T-helper 9 cell (primary cell): ENCODE measurements at places on chromosomes 6 and 20.

DNA sequence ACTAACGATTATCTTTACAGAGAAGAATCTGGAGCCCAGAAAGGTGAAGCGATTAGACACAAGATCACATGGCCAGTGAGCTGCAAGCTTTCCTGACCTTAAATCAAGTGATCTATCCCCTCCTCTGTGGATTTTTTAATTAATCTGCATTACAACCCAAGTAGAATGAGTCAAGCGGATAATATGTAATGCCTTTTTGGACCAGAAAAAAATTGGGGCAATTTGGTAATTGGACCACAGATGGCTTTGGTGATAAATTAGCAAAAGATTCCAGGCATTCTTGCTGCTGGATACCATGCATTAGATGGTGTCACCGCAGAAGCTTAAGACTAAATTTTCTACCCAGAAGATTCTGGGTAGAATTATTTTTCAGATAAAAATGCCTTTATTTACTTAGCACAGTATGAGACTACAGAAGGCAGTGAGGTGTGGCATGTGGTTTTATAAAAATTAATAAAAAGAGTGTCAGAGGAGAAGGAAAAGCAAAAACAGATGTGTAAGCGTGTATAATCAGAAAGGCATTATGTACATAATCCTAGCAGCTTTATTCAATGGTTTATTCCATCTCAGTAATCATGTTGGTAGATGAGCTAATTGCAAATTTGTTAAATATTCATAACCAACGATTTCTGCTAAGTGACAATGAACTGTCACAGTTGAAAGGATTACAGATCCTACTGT lies 53.9 kb upstream of the PCSK2 start:
- DNase-seq = no peak

DNA sequence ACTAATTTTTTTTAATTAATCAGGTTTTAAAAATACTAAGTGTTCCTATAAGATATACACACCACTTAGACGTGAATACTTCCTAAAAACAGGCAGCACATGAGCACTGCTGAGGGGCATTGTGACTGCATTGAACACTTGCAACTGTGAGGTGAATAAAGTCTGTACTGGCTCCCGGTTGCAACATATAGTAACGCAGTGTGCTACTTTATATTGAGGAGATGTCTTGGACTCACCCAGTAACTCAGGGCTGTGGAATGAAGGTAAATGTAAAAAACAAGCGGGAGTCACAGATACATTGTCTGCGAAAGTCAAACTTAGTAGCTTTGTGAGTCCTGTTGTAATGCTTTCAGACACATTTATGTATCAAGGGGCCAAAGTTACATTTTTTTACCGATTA lies 17.0 kb upstream of the HLA-A start:
- DNase-seq = no peak

DNA sequence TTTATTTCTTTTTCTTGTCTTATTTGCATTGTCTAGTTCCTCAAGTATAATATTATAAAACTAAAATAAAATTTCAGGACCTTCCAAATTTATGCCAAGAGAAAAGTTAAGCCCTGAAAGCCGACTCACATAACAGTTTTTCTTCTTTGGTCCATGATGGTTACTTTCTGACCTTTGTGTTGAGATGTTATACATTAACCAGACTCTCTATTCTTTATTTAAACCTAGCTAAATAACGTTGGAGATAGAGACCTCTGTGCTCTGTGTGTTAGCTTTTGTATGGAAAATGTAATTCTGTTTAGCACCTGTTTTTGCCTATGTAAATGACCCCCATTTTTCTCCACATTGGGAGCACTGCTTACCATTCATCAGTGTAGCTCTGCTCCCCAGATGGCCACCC lies 352.4 kb downstream of the CD109 start:
- DNase-seq = no peak

GRCh38 chr20:63628246-63628975 lies 1.5 kb upstream of the GMEB2 start:
- DNase-seq = no peak

DNA sequence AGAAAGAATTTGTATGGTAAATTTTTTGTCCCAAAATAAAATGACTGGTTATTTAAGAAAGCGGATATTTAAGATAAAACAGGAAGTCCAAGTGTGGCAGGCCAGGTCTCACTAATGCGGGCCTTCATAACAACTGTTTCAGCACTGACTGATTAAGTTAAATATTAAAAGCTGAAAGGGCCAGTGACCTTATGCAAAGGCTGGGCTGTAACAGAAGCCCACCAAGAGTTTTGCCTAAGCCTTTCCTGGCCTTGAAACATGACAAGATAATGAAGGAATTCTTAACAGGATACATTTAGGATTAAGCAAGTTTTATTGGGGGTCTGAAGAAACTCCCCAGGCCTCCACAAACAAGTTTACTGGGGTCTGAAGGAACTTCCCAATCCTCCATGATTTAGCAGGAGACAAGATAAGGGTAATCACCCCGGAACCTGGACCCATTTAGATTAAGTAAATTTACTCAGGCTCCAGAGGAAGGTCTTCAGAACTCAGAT lies 36.3 kb downstream of the ZNF133 start:
- no peak for DNase-seq

- DNase-seq = no peak
These were observed 20.5 kb downstream of the PTK7 start for GRCh38 chr6:43096451-43097097.

DNA sequence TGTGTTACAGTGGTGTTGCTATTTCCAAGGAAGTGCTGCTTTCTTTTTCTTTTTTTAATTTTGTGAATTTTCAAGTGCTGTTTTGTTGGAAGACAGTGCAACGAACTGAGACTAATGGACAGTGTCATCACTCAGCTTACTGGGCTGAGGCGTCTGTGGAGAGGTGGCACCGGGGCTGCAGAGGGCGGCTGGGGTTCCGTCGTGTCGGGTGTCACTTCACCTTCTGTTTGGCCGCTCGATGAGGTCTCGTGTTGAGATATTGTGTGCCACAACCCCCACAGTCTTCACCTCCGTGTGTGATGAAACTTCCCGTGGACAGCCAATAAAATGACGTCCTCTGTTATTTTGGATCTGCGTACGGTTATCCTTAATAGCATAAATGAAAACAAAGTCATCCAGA lies 149.4 kb upstream of the SNX9 start:
- DNase-seq = no peak

GRCh38 chr6:108555399-108556052 lies 5.2 kb upstream of the FOXO3 start:
- no peak for DNase-seq

GRCh38 chr6:94099072-94099471 lies 679.7 kb upstream of the EPHA7 start:
- DNase-seq = no peak

GRCh38 chr20:53079261-53079691 lies 107.1 kb downstream of the TSHZ2 start:
- no peak for DNase-seq

GRCh38 chr20:6104493-6105188 lies 18.2 kb downstream of the FERMT1 start:
- DNase-seq = no peak

GRCh38 chr20:1757606-1758512 lies 100.3 kb upstream of the SIRPG start:
- no peak for DNase-seq

- DNase-seq = no peak
These were observed 102.3 kb upstream of the BMP2 start for GRCh38 chr20:6665161-6665560.

- no peak for DNase-seq
These were observed 13.0 kb upstream of the ABHD16B start for GRCh38 chr20:63848003-63848911.

- no peak for DNase-seq
These were observed 43.2 kb upstream of the TBC1D7 start for GRCh38 chr6:13371421-13372072.

DNA sequence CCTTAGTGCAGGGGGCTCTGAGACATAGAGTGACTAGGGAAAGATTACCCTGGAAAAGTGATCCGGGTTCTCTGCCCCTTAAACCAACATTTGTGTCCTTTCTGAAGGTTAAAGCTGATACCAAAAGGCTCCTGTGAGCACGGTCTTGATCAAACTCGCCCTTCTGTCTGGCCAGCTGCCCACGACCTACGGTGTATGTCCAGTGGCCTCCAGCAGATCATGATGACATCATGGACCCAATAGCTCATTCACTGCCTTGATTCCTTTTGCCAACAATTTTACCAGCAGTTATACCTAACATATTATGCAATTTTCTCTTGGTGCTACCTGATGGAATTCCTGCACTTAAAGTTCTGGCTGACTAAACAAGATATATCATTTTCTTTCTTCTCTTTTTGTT lies 6.8 kb downstream of the ULBP2 start:
- no peak for DNase-seq

DNA sequence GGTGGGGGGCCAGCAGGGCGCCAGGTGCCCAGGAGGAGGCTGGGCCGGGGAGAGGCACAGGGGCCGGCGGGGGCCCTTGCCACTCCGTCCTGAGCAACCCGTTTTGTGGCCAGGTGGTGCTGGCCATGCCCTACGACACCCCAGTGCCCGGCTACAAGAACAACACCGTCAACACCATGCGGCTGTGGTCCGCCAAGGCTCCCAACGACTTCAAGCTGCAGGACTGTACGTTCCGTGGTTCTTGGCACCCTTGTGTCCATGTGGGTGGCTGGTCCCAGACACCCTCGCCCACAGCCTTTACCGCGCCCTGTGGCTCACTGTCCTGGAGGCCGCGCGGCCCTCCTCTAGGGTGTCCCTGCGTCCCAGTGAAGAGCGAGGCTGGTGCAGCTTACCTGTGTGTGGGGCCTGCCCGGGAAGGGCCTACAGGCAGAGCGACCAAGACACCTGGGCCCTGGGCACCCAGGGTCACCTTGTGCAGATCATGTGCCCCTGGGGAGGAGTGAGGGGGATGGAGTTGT lies 28.7 kb downstream of the PYGB start:
- no peak for DNase-seq

DNA sequence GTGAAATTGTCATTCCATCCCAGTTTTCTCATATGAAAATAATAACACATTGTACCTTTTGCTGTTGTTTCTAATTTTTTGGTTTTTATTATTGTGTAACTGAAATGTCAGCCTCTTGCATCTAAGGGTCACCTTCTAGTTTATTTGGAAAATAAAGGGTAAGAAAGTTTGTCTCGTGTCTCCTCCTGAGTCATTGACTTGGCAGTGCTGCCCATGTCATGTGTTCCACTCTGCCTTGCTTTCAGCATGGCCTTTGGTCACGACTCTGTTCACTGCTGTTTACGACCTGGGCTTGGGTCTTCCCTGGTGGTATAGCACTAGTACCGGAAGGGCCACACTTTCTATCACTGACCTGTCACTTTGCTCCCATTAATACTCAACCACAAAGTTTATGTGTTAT lies 171.4 kb upstream of the RSPO3 start:
- no peak for DNase-seq

DNA sequence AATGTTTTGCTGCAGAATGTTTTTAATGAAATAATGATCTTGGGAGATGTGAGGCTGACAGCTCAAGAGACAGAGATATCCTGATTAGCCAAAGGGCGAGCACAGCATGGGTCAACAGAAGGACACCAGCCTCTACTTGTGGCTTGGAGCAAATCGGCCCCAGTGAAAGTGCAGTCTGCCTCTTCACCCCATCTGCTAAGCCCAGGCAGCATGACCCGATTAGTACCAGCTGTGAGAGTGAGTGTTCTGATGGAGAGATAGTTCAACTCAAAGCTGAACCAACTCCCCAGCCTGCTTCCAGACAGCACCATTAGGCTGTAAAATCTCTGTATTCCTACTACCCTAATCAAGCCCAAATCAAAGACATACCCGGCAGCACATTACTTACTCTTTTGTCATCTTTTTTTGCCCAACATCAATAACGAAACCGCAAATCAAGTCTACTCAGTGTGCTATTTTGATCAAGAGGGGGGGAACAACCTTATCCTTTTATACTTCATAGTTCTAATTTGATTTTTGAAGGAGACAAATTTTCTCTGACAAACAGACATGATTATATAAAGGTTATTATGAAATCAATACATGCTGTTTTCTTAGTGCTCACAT lies 514.1 kb upstream of the NRSN1 start:
- no peak for DNase-seq

GRCh38 chr6:35017411-35018181 lies 123.5 kb downstream of the TCP11 start:
- DNase-seq = no peak

- no peak for DNase-seq
These were observed 2.4 kb downstream of the MDGA1 start for GRCh38 chr6:37695273-37695672.

DNA sequence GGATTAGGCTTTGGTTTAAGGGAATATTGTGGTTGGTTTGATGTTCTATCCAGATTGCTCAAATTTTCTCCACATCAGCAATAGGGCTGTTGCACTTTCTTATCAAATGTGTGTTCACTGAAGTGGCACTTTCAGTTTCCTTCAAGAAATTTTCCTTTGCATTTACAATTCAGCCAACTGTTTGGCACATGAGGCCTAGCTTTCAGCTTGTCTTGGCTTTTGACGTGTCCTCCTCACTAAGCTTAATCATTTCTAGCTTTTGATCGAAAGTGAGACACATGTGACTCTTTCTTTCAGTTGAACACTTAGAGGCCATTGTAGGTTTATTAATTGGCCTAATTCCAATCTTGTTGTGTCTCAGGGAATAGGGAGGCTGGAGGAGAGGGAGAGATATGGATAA lies 104.8 kb downstream of the FLRT3 start:
- no peak for DNase-seq

DNA sequence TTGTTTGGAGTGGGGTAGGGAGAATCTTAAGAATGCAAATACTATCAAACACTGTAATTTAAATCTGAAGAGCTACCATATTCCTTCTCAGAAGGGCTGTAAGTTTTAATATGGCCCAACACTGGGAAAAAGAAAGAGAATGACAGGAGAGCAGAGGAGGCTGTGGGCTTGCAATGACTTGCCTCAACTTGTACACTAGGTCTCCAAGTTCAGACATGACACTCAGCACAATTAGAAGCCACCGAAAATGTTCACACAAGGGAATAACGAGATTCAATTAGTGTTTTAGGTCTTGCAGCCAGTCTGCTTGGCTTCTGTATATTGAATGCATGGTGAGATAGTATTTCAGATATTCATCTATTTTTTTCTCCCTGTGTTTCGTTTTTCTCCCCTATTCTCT lies 89.4 kb downstream of the HS3ST5 start:
- DNase-seq = no peak

DNA sequence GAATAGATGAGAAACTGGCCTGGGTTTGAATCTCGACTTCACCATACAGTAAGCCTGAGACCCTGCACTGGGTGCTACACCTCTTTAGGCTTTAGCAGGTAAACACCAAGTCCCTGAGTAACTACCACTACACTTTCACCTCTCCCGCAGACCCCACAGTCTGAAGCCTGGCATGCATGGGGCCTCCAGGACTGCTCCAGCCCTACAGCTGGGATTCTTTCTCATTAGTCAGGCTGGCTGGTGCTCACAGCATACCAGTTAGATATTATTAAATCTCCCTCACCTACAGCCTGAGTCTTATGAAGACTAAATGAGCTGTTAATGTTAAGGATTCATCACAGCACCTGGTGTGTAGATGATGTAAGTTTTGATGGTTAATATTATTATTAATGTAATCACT lies 388.7 kb downstream of the ARHGAP18 start:
- no peak for DNase-seq

GRCh38 chr6:89216411-89216810 lies 747 bp downstream of the GABRR1 start:
- DNase-seq = no peak

- DNase-seq = no peak
These were observed 191.2 kb upstream of the PREP start for GRCh38 chr6:105593805-105594671.
